Eye (tissue), 1 donor: ENCODE measurements at places on chromosomes 4 and X.

- no peak for DNase-seq
These were observed 484.4 kb upstream of the NR3C2 start for GRCh38 chr4:148926276-148927260.

- no peak for DNase-seq
These were observed 373.3 kb downstream of the IDS start for GRCh38 chrX:149131774-149132173.

GRCh38 chr4:120659616-120660170, 262.8 kb downstream of the PRDM5 start:
- DNase-seq: peak; percentile 11

DNA sequence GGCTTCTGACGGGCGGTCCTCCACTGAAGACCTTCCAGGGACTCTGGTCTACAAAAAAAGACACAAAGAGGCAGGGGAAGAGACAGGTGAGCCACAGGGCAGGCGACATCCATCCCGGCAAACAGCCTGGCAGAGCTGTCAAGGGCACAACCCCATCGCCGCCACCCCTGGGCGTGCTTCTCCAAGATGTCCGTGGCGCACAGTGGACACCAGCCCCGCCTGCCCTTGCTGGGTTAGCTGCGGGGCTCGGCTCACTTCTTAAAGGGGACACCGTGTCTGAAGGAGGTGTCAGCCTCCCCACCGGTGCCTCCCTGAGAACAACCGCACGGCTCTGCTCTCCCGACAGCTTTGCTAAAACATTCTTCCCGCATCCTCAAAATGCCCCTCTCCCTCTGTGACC, 28.4 kb downstream of the FAM53A start:
- no peak for DNase-seq

- DNase-seq: no peak
These were observed 49.0 kb upstream of the EGFL6 start for GRCh38 chrX:13520351-13520750.

DNA sequence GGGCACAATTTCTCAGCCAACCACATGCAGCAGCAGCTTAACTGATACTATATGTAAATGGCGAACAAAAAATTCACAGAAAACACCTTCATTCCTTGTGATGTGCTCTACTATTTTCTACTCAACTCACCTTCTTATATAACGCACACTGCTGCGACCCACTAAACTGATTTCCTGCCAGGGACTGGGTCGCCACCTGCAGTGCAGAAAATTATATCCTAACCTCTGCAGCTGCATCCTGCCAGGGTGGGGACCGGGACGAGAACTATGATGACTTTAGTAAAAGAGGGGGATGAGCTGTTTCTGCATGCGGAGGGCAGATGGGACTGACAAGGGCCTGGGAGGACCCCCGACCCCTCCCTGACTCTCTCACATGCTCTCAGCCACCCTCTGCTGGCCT, 27.4 kb downstream of the ABLIM2 start:
- no peak for DNase-seq

- DNase-seq: no peak
These were observed 41.2 kb upstream of the ZMAT1 start for GRCh38 chrX:101973066-101973465.

DNA sequence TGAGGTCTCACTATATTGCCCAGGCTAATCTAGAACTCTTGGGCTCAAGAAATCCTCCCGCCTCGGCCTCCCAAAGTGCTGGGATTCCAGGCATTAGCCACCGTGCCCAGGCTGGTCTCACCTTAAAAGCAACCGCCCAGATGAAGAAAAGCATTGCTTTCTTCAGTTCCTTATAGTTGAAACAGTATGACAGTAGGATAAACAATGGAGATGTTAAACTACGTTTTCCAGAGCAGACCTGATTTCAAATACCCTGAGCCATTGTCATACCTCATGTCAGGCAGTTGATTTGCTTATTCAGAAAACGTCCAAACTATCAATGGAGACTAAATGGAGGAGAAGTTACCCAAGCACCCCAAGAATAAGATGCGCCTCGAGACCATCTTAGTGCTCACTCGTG, 26.3 kb upstream of the TMEM131L start:
- no peak for DNase-seq

GRCh38 chr4:6228158-6229067, 28.1 kb upstream of the JAKMIP1 start:
- DNase-seq: no peak

DNA sequence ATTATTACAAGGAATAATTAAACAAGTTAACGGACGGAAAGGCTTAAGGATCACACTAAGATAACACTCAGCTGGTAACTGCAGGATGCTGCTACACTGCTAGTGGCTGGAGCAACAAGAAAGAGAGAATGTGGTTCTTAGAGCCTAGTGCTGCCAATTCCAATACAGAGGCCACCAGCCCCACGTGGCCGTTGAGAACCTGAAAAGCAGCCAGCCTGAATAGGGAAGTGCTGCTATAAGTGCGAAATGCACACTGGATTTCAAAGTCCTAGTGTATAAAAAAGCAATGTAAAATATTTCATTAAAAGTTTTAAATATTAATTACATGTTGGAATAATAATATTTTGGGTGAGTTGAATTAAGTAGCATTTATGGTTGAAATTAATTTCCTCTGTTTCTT, 257.3 kb upstream of the TAPT1 start:
- no peak for DNase-seq

- DNase-seq: no peak
These were observed 165.2 kb upstream of the SLC7A11 start for GRCh38 chr4:138407329-138407728.

DNA sequence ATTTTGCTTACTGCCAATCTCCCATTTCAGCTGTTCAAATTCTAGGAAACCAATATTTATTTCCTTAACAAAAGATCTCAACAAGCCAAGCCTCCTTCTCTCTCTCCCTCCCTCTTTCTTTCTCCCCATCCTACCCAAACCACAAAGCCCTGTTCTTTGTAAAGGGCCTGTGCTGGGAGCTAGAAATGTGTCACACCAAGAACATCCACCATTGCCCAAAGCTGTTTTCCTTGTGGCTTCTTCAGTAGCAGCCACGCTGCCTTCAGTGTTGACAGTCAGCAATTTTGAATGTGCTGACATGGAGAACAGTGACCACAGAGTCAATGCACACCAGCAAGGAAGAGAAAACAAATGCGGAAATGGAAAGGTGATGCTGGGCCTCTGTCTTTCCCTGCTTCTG, 203.0 kb downstream of the MAML3 start:
- DNase-seq: no peak

DNA sequence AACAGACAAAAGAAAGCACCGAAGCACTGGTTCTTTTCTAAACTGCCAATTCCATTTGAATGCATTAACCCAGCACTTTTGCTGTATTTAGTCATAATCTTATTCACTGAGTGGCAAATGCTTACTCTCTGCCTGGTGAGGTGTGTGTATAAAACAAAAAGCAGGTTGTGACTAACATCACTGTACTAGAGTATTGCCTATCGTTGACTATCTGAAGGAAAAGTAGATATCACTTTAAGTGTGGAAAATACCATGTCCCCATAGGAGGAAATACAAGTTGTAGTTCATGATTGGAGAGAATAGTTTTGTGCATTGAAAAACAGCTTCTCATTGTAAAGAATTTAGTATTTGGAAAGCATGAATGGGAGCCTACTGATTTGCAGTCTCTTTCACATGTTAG, 2.7 kb downstream of the PDLIM5 start:
- DNase-seq: peak; percentile 46

- DNase-seq: no peak
These were observed 106.5 kb downstream of the ATP11C start for GRCh38 chrX:139826065-139827044.

GRCh38 chr4:183830438-183830985, 74.6 kb upstream of the STOX2 start:
- DNase-seq: no peak

- DNase-seq: no peak
These were observed 5.7 kb upstream of the NKX6-1 start for GRCh38 chr4:84504821-84505220.

GRCh38 chrX:133645977-133646718, 230.9 kb upstream of the GPC4 start:
- no peak for DNase-seq

GRCh38 chrX:22585831-22586230, 313.1 kb downstream of the CBLL2 start:
- no peak for DNase-seq

GRCh38 chr4:174398728-174399127, 115.0 kb downstream of the CEP44 start:
- DNase-seq: no peak

DNA sequence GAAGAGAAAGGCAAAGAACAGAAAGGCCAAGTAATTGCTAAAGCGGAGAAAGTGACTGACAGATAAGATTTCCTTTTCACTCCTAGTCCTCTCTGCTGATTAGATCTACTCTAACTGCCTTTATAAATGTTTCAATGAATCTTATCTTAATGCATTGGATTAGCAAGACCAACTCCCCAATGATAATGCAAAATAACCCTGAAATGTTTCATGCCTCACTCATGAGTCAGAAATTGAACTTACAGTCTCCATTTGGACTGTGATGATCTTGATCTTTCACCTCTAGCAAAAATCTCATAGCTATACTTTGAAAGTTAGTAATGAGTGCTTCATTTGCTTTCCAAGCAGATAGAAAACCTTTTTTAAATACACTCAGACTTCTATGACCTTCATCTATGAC, 26.5 kb downstream of the SLC10A7 start:
- no peak for DNase-seq

DNA sequence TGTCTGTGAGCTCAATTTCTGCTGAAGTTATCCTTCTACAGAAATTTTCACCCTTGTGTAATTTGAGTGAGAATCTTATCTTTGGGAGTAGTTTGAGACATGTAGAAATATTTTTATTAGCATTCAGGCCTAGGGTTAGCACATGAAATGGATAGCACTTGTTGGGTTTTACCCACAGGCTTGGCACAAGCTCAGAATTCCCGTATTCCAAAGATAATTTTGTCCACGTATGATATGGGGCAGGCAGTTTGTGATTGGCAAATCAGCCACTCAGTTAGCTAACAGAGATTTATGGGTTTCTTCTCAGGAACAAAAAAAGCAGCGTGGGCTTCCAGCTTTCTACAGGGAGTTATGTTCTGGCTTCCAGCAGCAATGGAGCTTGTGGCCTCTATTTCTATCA, 117.9 kb upstream of the DCAF8L1 start:
- DNase-seq: no peak

- DNase-seq: peak; percentile 54
These were observed 29.5 kb downstream of the TAPT1 start for GRCh38 chr4:16196482-16197393.

- DNase-seq: peak; percentile 79
These were observed 149.8 kb downstream of the GBA3 start for GRCh38 chr4:22842360-22843018.

DNA sequence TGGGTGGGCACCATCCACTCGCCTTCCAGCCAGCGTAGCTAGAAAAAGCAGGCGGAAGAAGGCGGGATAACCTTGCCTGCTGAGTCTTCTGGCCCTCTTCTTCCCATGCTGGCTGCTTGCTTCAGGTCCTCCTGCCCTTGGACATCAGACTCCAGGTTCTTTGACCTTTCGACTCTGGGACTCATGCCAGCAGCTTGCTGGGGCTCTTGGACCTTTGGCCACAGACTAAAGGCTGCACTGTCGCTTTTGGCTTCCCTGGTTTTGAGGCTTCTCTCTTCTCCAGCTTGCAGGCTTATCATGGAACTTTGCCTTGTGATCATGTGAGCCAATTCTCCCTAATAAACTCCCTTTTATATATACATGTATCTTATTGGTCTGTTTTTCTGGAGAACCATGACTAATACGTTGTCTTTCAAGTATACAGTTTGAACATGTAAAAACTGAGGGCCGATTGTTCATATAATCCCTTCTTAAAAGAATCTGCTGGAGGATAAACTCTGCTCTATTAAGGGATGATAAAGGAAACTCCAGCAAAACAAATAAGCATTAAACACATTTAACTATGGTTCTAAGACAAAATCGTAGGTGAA, 116.6 kb upstream of the LCORL start:
- DNase-seq: no peak

DNA sequence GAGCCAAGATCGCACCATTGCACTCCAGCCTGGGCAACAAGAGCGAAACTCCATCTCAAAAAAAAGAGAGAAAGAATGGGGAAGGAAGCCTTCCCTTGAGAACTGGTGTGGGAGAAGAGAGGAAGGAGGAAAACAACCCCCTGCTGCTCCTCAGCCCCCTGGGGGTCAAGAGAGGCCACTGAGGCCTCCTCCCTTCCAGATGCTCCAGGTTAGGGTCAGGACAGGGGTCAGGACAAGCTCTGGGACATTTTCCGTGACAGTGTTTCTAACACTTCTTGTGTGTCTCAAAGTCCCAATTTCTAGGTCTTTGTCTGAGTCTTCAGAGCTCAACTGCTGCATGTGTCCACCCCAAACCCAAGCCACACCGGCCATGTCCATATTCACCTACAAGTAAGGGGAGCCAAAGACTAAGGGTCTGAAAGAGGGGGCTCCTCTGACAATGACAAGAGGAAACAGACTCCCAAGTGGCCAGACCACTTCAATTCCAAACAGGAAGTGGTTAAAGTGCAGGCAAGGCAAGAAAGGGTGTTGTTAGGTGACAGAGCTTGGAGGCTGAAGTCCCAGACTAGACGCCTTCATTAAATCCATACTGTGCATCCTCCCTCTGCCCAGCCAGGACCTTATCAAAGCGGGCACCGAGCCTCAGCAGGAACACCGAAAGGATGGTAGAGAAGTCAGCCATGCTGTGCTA, 8.3 kb downstream of the L1CAM start:
- DNase-seq: no peak

DNA sequence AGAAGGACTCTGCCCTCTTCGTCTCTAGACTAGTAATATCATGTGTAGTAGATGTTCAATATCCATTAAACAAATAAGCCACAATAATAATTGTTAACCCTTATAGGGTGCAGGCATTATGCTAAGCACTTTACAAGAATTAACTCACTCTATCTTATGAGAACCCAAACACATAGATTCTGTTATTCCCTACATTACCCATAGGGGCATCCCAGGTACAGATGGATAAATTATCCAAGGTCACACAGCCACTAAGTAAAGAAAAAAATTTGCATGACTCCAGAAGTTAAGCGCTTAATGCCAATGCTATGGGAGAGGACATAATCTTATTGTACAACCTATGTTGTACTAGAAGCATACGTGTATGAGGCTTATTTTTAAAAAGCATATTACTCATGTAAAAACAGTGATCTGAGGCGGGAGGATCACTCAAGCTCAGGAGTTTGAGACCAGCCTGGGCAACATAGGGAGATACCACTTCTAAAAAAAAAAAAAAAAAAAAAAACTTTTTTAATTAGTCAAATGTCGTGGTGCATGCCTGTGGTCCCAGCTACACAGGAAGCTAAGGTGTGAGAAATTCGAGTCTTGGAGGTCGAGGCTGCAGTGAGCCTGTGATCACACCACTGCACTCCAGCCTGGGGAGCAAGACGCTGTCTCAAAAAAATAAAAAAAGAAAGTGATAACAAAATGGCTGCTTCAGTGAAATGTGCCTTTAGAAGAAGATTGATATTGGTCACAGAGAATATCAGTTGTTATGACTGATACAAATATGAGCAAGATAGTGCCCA, 13.6 kb downstream of the LDB2 start:
- DNase-seq: no peak

- no peak for DNase-seq
These were observed 195.7 kb downstream of the SHROOM3 start for GRCh38 chr4:76630741-76631140.

DNA sequence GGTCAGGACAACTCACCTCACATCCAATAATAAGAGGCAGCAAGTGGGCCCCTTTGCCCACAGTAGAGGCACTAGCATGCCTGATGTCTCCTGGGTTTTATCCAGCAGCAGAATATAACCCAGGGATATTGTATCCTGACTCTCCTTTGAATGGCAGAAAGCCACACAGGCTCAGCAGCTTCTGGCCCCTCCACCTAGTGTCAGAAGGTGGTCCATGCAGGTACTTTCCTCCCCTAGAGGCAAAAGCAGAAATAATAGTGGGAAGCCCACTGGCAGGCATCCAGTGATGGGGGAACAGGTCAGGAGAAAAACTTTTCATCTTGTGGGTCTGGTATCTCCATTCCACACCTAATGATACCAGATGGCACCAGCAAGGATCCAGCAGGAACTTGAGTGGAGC, 75.5 kb upstream of the IRS4 start:
- DNase-seq: no peak
